IMR-90 (cell line): ENCODE measurements at places on chromosomes 5 and 9. TPM values are rescaled to one million over a fixed set of nuclear protein-coding genes. Genes with fewer than 3 reads are reported as not detected.

ALDH1B1 gene
- total RNA-seq = 37.2 and 37.6 TPM in 2 replicates

ADAM19 gene
- total RNA-seq = 35.5 and 38.3 TPM in 2 replicates

FUBP3 gene
- 32.3 and 41.9 TPM in 2 replicates for total RNA-seq

PCDHB8 gene
- 0.18 and 0.28 TPM in 2 replicates for total RNA-seq

GRCh38 chr9:130299785-130300615, 34.4 kb downstream of the HMCN2 start:
- DNase-seq = no peak

DNA sequence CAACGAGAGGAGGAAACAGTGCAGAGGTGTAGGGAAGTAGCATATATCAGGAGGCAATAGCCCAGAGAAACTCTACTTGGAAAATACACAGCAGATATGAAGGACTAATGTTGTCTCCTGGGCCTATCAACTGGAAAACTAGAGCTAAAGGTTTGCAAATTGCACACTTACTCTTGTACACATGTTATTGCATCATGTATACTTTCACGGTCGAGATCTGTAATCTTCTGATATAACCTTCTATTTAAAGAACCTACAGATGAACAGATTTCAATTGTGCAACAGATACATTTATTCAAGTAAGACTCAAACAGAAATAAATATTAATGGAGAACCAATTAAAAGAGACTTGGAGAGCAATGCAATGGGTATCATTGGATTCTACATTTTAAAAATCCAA, 256.3 kb upstream of the TMEM161B start:
- DNase-seq = no peak

GRCh38 chr5:57311251-57311650, 137.4 kb downstream of the GPBP1 start:
- no peak for DNase-seq

DNA sequence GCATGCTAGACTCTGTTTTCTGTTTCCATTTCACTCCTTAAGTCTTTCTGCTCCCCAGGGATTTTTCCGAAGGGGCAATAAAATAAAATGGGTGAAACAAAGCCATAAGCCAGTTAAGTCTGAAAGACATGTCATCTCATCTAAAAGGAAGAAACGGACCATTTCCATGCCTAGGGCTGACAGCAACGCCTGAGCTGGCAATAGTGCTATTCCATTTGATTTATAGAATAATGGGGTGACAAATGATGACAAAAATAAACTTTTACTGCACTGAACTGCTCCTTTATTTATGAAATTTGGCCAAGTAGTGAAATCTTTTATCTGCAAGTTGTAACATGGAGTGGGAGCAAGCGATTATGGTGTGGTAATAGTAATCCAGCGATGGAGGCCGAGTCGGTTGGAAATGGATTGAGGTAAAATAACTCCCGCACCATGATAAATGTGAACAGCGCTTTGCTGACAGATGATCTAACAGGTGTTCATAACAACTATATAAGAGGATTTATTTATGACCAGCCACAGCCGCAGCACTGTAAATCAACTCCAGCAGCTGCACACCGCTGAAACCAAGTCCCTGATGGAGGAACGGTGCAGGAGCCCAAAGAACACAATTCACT, 219.8 kb upstream of the TBCA start:
- no peak for DNase-seq

GRCh38 chr5:88734983-88735382, 148.0 kb downstream of the MEF2C start:
- no peak for DNase-seq

- DNase-seq = peak; percentile 82
Observed at GRCh38 chr9:97990259-97990658, 7.1 kb downstream of the ANP32B start.

GRCh38 chr9:36064448-36065037, 27.8 kb downstream of the RECK start:
- DNase-seq = peak; percentile 63

GRCh38 chr5:106136061-106136460, 1534.7 kb downstream of the EFNA5 start:
- DNase-seq = no peak

DNA sequence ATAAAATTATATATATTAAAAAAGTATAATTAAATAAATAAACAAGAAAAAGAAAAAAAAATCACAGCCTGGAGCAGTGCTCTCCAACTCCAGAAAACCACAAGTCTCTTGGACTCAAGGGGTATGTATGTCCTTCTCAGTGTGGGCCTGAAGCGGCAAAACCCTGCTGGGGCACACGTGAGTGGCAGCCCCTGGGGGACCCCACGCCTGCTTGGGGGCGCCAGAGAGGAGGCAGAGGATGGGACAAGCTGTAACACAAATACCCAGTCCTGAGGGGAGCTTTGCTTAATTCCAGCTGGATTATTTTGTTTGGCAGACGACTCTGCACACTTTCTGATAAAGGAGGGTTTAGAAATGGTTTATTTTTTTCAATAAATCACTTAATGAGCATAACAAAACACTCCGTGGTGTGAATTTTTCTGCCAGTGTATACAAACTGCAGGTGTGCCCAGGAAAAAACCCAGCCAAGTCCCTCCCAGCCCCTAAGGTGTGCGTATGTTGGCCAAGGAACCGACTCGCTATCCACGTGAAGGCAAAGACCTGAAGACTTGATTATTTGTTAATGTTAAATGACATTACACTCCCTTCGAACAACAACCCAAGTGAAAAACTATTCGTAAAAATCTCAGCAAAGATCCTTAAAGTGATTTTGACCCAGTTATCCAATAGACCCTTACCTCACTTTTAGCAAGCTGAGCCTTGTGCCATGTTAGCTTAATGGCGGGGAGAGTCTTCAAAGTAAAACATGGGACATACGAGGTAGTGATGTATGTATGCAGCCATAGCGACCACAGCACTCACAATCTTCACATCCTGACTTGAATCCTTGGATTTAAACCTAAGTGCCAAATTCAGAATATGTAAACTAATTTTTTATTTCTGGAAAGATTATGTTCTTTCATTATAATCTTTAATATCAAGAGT, 32.9 kb downstream of the ANKH start:
- DNase-seq = no peak

- no peak for DNase-seq
Observed at GRCh38 chr5:10485897-10486296, 44.2 kb downstream of the ROPN1L start.

DNA sequence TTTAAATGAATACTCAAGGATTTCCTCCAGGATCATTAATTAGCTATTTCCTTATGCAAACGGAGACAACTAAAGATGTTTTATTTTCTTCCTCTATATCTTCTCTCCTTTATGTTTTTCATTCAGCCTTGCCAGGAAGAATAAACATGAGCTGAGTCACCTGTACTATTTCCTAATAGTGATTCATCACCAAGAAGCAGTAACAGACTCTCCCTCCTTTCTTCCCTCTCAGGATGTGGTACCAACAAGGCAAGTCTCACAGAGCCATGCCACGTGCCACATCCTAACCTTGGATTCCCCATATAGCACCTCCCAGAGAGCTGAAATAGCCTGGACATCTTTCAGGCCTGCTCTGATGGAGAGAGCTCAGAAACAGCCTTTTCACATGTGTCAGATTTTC, 758.6 kb upstream of the DMAC1 start:
- DNase-seq = peak; percentile 0

GRCh38 chr9:134568116-134568515, 73.5 kb upstream of the COL5A1 start:
- no peak for DNase-seq

GRCh38 chr5:106587-106986, 14.6 kb downstream of the PLEKHG4B start:
- DNase-seq = no peak

DNA sequence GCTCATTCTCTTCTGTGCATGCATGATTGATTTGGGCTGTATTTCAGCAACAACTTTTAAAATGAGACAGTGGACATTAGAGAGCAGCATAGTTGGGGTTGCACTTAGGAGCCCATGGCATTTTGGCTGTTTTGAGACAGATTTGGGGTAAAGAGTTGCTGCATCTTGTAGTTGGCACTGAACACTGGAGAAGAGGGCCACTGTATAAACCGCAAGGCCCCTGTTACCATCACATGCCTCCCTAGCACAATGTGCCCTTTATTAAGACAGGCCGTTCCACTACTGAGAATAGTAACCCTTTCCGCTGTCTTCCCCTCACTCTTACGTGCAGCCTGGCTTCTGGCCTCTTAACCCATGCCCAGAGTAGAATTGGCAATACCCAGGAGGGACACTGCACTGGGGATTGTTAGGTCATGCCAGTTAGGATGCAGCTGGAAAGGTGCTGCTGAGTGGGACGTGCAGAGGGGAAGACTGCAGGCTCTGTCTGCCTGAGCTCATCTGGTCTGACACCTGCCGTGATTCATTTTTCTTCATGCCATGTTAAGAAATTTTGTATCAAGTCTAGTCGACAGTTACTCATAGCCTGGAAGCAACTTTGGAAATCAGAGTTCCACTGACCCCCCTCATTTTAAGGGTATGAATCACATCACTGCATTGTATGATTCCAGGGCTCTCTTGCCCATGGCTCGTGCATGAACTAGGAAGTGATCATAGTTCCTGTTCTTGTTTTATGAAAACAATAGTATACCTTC, 146.9 kb upstream of the DMRT1 start:
- DNase-seq = peak; percentile 93
